ENCODE measurements at places on chromosomes 7 and 10. TPM values are rescaled to one million over a fixed set of nuclear protein-coding genes. Genes with fewer than 3 reads are reported as not detected.

DNA sequence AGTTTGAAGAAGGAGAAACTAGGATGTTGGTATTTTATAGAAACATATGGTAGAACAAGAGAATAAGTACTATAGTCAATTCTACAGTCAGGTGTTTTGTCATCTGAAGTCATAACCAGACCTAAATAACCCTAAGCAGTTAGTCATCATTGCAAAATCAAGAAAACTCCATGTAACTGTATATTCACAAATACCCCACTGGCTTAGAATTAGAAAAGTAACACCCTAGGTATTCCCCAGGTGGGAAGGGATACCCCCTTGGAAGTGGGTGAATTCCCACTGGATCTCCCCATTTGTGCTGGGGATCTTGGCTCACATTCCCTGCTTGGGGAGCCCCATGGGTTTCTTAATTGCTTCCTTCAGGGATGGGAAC lies 45.9 kb upstream of the ITGB8 start:
- no peak for DNase-seq

- DNase-seq: no peak
Observed at GRCh38 chr7:7614018-7614741, 26.4 kb upstream of the UMAD1 start.

DNA sequence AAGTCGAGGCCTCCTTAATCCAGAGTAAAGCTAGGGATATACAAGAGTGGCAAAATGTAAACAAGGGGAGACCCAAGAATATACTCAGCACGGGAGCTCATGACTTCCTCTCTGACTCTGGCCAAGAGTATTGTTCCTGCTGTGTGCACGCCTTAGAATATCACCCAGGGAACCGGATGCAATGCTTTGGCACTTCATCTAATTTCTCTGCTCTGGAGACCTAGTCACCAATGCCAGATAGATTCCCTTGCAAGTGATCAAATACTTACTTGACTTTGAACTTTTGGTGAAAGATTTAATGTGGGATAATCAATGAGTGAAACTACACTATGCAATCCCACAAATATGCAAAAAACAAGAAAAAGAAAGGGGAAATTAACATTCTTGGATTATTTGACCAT lies 695.5 kb downstream of the INHBA start:
- DNase-seq: no peak

DNA sequence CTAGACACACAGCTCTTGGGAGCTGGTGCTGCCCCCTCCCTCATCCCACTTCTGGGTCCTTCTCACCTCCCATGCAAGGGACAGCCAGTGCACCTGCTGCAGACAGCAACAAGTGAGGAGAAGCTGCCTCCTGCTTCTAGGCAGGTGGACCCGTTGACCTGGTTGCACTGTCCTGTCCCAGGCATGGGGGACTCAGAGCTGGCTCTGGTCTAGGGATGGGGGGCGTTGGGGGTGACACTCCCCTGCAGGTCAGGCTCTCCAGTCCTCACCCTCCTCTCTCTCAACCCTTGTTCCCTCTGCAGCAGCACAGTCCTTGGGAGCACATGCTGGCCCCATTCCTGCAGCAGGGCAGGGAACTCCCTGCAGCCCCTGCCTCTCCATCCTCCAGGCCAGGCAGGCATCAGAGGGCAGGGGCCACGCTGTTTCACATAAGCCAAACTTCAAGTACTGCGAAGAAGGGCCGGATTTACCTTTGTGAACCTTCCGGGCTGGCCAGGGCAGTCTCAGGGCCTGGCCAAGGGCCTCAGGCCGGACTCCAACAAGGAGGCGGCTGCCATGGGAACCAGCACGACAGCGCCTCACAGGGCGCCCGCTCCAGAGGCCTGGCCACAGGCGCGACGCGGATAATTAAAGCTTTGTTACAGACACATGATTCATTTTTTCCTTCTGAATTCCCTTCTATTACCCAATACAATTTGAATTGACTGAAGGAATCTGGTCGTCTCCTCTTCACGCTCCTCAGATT lies 48.5 kb downstream of the RASGEF1A start:
- DNase-seq: no peak

- DNase-seq: peak; percentile 91
Observed at GRCh38 chr10:95266674-95267095, 24.1 kb downstream of the PDLIM1 start.

DNA sequence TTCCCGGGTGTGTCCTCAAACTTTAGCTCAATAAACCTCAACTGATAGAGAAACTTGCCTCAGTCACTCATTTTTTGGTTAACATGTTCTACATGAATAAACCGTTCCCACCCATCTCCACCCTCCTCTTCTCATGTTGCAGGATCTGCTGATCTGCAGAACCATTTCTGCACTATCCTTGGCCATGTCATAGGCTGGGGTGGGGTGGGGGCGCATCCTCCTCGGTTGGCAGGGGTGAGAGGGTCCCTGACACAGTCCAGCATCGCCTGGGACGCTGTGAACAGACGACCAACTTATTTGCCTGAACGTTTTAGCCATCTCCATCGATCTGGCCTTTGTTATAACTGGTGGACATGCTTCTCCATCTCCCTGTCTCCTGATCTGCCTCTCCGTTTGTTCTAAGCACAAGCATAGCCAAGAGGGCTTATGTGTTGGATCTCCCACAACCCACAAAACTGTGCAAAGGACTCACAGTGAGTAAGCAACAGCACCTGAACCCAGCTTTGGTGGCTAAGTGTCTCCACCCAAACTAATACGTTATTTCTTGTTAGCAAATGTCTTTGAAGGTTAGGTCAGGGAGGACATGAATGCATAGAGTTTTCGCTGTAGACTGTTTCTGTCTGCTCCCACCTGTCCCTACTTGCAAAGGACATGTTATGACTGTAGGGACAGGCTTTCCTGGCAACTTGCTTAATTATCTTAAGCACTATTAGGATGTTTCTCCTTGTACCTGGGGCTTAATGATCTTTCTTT lies 51.7 kb downstream of the PRKCQ start:
- DNase-seq: no peak

DNA sequence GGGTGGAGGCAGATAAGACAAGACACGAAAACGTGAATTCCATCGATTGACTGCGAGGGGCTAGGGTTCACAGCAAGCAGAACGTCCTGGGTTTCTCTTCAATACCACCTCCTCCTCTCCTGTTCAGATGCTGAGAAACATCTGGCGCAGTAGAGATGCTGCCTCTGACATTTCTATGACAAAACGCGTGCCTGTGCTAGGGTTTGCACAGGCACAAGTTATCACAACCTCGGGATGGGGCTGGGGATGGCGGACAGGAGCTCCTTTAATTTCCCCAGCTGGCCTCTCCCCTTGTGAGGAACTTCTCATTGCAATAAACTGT lies 99.8 kb upstream of the SVIL start:
- no peak for DNase-seq

The TACR2 gene
- polyA plus RNA-seq: 0.09 TPM

- no peak for DNase-seq
Observed at GRCh38 chr10:132550366-132551092, 12.9 kb downstream of the INPP5A start.

GRCh38 chr10:124341768-124342135 lies 77.0 kb downstream of the OAT start:
- no peak for DNase-seq

DNA sequence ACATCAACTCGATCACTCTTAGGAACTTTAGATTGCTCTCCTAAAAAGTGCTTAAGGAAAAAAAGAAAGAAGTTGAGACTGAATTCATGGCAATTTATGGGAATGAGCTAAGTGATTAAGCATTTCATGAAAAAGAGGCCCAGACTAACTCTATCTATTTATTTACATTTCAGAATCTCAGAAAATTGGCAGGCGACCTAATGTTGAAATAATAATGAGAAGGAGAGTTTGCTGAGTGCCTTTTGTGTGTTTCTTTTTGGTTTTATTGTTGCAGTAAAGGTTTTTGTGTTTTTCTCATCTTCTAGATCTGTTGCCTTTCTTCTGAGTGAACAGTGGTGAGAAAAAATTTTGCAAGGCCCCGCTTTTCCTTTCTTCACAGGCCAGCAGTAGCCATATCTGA lies 3.8 kb downstream of the GRK5 start:
- peak; percentile 87 for DNase-seq
